OCI-LY7 (cell line): ENCODE measurements at places on chromosomes 7 and 10. TPM values are rescaled to one million over a fixed set of nuclear protein-coding genes. Genes with fewer than 3 reads are reported as not detected.

Gene MTERF1
- 19.7 and 21.4 TPM in 2 replicates for total RNA-seq

DNA sequence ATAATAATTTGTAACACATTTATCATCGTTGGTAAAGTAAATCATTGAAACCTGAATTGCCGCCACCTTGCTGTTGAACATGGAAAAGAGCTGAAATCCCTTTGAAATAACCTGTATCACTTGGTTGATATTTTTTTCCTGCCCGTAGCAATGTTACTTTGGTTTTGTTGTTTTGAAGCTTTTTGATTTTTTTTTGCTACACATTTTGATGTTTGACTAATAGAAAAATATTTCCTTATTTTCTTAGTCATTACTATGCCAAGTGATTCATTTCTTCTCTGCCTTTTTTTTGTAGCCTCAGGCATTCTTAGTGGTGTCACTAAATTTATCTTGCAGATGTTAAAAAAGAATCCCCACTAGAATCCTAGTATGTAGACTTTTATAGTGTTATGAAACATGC lies 235.1 kb upstream of the MEOX2 start:
- no peak for DNase-seq

Gene GPR37
- not detected in 2 replicates for total RNA-seq

GRCh38 chr7:49976238-49976637 lies 116.8 kb downstream of the ZPBP start:
- DNase-seq = no peak

DNA sequence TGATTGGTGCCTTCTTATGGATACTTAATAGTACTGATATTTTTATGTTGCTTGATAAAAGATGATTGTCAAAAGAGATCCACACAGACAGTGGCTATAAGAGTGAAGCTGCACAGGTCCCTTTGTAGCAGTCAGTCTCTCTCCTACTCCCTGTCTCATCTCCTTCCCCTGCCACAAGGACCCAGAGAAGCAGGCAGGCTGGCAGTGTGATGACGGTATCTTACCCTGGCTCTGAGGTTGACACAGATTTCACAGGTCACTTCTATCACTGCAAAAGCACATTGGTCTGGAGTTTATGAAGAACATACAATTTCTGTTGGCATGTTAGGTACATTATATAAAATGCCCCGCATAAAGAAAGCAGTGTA lies 64.4 kb upstream of the AHR start:
- DNase-seq = no peak

Gene SAMD9L
- total RNA-seq = 4.6 and 5.4 TPM in 2 replicates

Gene CNTNAP2
- 0.41 TPM in 1 of 2 replicates, not detected in the other for total RNA-seq

DNA sequence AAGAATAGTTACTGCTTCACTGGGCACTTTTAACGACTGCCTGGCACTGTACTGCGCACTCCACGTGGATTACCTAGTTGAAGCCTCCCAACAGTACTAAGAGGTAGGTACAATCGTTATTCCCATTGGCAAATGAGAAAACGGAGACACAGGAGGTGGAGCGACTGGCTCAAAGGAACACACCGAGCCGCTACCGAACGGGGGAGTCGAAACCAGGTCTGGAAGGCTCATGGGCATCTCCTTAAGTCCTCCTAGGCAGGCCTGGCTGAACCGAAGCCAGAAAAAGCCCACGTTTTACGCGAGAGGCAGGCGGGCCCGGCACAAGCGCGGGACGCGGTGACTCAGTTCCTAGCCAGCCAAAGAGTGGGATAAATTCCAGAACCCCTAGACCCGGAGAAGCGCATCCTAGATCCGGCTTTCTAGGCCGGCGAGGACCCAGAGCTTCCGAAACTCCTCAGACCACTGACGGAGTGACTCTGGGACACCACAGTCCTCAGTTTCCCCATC lies 472 bp downstream of the PDAP1 start:
- DNase-seq = peak; percentile 33

DNA sequence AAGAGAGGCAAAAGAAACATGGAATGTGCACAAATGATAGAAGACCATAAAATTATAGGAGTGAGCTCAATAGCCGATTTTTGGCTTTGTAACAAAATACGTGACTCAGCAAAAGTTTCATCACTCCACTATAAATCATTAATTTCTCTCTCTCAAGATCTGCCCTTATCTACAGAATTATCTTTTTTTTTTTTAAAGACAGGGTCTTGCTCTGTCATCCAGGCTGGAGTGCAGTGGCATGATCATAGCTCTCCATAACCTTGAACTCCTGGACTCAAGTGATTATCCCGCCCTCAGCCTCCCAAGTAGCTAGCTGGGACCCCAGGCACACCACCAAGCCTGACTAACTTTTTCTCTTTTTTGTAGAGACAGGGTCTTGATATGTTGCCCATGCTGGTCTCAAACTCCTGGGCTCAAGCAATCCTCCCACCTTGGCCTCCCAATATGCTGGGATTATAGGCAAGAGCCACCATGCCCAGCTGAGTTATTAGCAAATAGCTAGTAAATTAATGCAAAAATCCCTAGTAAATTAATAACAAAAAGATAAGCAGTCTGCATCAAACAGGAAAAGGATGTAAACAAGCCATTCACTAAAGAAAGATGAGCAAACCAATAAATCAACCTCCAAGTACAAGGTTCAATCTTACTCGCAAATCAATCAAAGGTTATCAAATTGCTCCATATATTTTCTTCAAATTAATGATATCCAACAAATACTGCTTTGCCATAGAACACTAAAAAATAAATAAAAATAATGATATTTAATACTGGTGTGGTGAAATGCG lies 450.7 kb downstream of the PARD3 start:
- no peak for DNase-seq

GRCh38 chr7:80726666-80727065 lies 88.2 kb downstream of the CD36 start:
- no peak for DNase-seq
